ENCODE measurements at places on chromosomes 6 and 20. TPM values are rescaled to one million over a fixed set of nuclear protein-coding genes. Genes with fewer than 3 reads are reported as not detected.

DNA sequence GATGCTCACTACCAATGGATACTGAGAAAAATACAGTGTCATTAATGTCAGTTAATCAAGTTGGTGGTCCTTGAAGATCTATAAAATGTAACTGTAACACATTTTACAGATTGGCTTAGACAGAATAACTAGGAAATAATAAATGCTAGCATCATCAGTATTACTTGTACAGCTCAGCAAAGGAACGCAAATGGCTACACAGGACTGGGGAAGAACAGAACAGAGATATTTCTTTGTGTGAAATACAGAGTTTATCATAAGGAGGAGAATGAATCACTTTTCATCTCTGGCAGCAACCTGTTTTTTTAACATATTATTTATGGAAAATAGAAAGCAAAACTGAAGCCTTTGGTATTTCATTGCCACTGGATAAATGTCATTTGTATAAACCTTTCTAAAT, 8.2 kb upstream of the QKI start:
- DNase-seq = no peak

DNA sequence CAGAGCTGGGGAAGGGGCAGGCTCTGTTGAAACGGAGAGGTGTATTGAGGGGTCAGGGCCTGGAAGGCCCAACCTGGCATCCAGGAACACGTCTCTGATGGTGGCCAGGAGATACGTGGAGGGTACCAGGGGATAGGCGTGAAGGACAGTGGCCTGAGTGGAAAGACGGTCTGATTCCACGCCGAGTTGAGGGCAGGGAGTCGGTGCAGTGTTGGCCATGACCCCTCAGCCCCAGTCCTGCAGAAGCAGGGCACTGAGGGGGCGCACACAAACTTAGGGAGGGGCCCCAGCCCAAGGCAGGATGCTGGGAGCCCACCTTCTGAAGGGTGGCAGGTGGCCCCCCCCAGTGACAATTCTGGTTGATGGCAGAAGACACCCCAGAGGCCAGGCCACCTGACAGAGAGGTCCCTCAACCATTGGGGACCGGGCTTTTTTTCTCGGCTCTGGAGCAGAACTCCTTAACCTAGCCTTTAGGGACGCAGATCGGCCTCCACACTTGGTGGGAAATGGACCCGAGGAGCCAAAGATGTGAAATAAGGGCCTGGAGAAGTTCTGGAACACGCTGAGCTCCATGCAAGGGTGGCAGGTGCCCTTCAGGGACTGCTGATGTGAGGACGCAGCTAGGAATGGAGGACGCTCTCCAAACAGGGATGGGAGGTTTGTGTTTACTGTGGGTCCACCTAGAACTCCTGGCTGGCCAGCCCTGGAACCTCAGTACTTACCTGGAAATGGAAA, 91.0 kb downstream of the TMEM242 start:
- no peak for DNase-seq

DNA sequence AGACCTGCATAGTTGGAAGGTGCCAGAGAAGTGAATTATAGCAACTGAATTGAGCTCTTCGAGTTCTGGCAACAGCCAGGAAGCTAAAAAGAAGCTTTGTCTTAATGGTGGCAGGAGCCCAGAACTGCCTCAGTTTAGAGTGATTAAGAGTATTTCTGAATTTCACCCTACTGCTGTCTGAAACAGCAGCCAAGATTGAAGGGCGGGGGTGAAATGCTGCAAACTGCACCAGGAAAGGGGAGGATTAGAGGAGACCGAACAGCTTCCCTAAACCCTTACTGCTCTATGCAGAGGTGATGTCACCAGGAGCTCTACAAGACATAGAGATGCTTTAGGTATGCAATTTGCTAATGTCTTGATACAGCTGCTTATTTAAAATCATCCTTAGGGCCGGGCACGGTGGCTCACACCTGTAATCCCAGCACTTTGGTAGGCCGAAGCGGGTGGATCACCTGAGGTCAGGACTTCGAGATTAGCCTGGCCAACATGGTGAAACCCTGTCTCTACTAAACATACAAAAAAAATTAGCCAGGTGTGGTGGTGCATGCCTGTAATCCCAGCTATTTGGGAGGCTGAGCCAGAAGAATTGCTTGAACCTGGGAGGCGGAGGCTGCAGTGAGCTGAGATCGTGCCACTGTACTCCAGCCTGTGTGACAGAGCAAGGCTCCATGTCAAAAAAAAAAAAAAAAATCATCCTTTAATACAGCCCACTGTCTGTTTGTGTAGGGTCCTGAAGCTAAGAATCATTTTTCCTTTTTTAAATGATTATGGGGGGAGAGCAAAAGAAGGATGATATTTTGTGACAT, 91.7 kb upstream of the IYD start:
- DNase-seq = no peak

- no peak for DNase-seq
Observed at GRCh38 chr6:11947575-11947974, 64.5 kb upstream of the HIVEP1 start.

- DNase-seq = no peak
Observed at GRCh38 chr20:25282796-25283195, 34.9 kb downstream of the PYGB start.

GRCh38 chr6:143615785-143616184, 62.0 kb upstream of the PHACTR2 start:
- no peak for DNase-seq

GRCh38 chr6:22442826-22443225, 126.5 kb upstream of the HDGFL1 start:
- DNase-seq = no peak

DNA sequence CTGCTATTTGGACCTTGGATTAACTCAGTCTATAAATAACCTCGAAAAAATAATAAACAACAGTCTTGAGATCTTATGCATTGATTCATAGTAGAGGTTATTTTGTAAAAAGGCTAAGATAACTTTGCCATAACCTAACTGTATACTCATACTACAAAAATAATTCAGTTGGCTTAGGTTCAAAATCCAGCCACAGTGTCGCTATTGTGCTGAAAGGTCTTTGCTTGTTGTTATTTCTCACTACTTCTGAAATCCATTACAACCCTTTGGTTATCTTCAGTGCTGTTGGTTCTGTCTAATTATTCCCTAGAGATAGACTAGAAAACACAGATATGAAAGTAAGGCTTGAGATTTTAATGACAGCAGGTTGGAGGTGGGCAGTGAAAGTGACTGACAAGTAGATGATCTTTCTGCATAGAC, 74.4 kb downstream of the MKKS start:
- DNase-seq = no peak

DNA sequence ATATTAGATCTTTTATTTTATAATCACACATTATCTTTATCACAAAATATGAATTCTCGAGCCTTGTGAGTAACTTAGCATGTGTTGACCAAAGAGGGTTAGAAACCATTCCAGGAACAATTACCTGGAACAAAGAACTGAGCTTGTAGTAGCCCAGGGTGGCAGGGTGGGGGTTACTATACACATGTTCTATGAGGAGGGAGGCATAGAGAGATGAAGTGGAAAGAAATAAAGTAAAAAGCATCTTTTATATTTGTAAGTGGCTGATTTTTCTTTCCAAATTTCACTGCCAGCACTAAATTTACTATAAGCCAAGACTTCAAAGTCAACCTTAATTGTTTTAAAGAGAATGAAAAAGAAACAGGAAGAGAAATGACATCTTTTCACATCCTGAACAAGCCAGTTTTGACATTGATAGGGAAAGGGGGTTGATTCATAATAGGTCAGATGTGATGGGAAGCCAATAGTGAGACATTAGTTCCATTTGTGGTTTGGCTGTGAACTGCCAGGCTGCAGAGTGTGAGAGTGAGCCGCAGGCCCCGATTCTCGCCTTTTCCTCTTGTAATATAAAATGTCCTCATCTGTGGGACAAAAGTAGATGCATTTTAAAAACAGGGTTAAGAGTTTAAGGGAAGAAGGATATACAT, 52.7 kb upstream of the MYB start:
- no peak for DNase-seq

GRCh38 chr6:101534386-101534785, 140.9 kb downstream of the GRIK2 start:
- DNase-seq = no peak

The EDN1 gene
- polyA plus RNA-seq = 4.2 TPM

The GRM1 gene
- polyA plus RNA-seq = 0.20 TPM

The GSTA2 gene
- polyA plus RNA-seq = not detected

The FGD2 gene
- polyA plus RNA-seq = 1.8 TPM

Measured in right renal pelvis (tissue), 4 donors.